ENCODE measurements at places on chromosomes 5 and 9.
A peak's percentile ranks its signal among the peaks of the same experiment; 100 is the strongest.

DNA sequence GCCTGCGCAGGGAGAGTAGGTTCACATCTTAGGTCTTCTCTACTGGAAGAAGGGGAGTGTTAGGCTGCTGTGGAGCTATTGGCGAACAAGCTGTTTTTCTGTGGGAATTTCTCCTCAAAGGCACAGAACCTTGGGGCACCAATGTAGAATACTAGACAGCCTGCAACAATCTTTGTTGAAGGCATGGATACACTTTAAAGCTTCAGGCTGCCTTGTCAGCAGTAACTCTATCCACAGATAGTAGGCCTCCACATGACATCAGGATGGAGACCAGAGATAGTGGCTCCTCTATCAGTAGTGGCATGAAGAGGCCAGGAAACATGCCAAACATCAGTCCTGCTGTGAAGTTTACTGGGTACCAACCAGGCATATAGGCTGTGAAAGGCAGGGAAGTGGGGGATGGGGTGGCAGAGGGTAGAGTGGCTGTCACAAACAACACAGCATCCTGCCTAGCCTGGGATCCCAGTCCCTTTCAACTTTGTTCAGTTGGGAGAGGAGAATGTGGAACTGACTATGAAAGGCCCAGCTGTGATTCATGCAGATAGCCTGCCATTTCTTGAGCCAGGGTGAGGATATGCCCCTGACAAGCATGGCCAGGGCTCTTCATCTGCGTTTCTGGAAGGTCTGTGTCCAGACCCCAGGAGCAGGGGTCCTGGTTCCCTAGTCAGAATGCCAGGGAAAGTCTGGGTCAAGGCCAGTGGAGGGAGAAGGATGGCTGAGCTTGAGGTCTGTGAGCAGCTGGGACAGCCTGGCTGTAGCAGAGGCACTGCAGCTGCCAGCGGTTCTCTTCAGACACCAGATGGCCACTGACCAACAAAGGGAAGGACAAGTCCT lies 1.0 kb upstream of the HK3 start:
- no peak for DNase-seq

DNA sequence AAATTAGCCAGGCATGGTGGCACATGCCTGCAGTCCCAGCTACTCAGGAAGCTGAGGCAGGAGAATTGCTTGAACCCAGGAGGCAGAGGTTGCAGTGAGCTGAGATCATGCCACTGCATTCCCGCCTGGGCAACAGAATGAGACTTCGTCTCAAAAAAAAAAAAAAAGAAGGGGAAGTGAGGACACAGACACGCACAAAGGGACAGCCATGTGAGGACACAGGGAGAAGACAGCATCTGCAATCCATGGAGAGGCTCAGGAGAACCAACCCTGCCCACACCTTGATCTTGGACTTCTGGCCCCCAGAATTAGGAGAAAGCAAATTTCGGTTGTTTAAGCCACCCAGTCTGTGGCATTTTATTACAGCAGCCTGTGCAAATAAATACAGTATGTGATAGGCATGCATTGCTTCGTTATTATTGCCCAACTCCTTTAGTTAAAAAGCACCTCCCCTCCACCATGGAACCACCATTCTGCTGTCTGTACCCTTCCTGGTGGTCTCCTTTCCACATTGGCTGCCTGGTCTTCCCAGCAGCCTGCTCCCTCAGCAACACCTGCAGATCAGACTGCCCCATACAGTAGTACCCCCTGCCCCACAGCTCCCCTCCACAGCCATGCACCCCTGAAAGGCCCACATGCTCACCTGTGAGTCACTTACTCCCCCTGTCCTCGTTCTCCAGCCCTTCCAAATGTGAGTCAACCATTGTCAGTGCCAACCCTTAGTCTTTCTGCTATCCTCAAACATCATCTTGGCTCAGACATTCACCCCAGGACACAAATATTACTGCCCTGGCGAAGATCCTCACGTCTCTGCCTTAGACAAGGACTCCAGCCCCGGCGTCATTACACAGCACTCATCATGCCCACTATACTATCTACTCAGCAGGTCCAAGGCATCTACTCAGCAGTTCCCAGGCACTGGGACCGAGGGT lies 128.8 kb downstream of the ROR2 start:
- no peak for DNase-seq

DNA sequence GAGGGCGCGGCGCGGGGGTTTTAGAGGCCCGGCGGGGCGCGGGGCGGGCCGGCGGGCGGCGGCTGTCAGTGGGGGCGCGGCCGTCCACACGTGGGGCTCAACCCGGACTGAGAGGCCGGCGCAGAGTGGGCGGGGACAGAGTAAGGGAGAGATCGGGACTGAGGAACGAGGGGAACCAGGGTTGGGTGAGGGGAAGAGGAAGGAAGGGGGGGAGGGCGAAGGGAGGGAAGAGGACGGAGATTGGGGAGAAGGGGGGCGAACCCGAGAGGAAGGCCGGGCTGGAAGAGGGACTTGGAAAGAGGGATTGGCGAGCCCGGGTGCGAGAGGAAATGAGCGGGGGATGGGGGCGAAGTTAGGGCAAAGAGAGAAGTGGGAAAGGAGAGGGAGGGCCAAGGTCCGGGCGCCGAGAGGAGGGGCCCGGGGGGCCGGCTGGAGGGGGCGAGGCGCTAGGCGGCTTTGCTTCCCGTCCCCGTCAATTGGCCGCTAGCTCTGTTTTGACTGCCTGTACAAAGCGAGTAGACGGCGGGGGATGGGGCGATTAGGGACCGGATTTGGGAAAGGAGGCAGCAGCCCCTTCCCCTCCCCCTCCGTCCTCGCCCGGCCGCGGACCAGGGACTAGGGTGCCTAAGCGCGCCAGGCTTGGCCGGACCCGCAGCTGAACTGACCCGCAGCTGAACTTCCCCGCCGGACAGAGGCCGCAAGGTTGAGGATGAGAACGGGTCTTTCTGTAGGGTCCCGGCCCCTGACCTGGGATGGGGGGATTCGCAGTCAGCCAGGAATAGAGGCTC lies 399 bp upstream of the FBN2 start:
- DNase-seq, result peak; percentile 93

DNA sequence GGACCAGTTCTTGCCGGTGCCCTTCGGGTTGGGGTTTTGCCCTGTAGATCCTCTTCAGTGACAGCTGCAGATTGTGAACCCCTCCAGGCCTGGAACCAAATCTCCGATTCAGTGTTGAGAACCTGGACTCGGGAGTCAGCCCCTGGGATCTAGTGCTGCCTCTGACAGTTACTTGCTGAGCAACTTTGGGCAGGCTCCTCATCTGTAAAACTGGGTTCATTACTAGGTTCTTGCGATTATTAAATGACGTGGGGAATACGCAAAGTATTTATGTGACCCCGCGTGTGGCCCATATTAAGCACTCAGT lies 600 bp downstream of the ERCC6L2 start:
- no peak for DNase-seq

DNA sequence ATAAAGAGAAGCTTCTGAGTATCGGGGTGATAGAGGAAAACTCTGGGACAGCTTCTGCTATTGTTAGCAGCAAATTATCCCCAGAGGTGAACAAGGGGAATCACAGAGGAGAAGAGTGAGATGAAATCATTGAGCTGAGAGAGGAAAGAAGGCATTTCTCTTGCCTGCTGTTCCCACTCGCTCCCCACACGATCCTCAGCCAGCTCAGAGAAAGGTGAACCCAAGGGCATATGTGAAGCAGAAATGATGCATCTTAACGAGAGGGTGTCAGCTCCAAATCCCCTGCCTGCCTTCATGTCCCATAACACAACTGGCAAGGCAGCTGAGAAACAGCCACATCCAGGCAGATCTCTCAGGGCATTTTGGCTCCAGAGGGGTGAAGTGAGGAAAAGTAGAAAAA lies 111.6 kb downstream of the BRINP1 start:
- no peak for DNase-seq

DNA sequence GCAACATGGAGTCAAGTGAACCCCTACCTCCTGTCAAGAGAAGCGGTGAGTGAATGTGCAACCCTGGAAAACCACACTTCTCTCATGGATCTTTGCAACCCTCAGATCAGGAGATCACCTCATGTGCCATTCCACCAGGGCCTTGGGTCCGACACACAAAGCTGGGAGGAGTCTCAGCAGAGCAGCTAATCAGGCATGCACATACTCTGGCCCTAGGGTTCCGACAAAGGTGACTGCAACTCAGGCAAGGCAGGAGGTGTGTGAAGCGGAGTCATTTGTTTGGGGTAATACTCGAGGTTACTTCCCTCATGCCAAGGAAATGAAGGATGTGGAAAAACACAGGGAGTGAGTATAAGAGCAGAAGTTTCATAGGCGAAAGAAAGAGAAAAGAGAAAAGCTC lies 96.1 kb downstream of the GABRG2 start:
- no peak for DNase-seq

- DNase-seq, result no peak
These were observed 46.2 kb downstream of the RNF145 start for GRCh38 chr5:159163027-159163700.

- no peak for DNase-seq
These were observed 90.8 kb downstream of the SLF1 start for GRCh38 chr5:94709277-94709676.

DNA sequence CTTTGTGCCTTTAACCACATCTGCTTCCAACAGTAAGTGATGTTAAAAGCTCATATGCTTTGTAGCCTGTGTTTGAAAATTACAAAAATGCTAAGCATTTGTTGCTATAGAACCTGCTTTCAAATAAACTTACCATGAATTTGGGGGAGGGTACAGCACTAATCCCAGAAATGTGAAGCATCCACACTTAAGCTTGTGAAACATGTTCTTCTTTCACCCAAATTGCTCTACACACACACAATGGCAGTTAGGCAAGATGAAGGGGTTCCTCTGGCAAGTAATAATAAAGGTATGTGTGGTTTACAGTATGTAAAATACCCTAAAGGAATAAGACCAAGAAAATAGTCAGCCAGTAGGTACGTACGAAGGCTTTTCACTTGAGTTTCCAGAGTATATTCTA lies 165.6 kb downstream of the SMARCA2 start:
- no peak for DNase-seq

GRCh38 chr5:114473541-114473940 lies 111.7 kb downstream of the KCNN2 start:
- no peak for DNase-seq

DNA sequence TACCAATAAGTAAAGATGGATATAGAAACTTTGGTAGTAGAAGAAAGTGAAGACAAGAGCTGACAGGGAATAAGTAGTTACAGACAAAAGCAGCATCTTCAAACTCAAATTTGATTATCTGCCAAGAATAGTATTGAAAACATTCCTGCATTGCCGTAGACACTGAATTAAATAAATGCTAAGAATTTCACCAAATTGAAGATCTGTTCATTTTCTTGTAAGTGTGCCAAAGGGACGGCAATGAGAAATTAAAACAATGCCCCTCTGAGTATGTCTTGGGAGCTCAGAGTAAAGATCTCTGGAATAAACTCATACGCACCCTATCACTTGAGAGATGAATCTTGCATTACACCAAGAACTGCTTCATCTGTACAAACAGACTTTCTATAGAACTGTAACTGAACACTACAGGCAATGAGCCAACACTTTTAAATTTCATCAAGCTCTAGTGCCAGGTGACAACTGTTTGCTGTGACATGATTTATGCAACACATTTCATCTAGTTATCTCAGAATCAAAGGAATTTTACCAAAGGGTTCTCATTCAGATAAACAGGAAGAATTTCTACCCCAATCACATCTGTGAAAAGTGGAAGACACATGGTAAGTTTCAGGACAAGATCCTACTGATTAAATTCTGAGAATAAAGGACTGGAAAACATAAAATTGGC lies 66.9 kb downstream of the RFX3 start:
- no peak for DNase-seq

GRCh38 chr5:149257131-149257530 lies 14.5 kb upstream of the AFAP1L1 start:
- no peak for DNase-seq

- no peak for DNase-seq
These were observed 1.9 kb downstream of the DAP start for GRCh38 chr5:10759111-10759510.

- DNase-seq, result no peak
These were observed 171.1 kb downstream of the TARS1 start for GRCh38 chr5:33611877-33612276.

- no peak for DNase-seq
These were observed 60.0 kb downstream of the MAP1B start for GRCh38 chr5:72167257-72167656.
